NCI-H2029 (cell line): ENCODE measurements at places on chromosomes 13 and 19.

DNA sequence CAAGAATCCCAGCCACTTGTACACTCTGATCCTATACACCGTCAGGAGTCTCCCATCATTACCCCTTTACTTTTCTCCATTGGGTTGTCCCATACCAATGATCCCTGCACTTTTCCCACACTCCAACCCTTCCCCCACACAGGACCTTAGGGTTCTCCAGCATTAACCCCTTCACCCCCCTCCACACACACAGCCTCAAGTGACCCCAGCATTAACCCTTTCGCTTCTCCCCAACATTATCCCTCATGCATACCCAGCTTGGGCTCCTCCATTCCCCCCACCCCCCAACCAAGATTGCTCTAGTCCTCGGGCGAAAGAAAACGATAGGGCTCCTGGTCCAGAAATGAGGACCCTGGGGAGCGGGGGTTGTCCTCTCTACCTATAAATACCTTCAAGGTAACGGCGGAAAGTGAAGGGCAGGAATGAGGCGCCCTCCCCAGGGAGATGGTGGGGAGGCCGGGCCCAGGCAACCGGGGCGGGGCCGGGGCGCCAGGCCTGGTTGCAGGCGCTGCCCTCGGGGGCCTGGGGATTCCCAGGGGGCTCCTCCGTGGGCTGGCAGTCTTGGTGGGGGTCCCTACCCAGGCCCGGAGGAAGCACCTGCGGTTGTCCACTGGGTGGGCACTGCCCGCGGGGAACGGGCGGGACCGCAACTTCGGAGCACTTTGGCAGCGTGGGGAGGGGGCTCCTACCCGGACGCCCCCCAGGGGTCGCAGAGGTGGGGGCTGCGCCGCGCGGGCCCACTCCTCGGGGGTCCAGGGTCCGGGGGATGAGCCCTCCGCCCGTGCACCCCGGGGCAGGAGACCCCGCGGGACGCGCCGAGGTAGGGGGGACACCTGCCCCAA, 757 bp downstream of the WIZ start:
- DNase-seq, result no peak

DNA sequence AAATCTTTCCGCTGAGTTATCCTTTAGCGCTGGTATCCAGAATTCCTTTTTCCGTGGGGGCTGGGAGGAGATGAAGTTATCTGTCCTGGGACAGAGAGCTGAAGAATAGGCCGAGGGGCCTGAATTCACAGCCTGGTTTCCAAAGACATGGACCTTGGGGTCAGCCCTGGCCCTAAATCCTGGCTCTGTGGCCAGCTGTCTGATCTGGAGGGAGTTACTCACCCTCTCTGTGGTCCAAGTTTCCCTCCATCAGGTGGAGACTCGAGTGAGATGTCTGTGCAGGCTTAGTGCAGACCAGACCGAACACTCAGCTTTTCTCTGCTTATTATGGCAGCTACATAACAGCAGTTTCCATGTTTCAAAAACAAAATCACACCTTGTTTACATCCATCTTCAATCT, 59.6 kb downstream of the CDADC1 start:
- no peak for DNase-seq

DNA sequence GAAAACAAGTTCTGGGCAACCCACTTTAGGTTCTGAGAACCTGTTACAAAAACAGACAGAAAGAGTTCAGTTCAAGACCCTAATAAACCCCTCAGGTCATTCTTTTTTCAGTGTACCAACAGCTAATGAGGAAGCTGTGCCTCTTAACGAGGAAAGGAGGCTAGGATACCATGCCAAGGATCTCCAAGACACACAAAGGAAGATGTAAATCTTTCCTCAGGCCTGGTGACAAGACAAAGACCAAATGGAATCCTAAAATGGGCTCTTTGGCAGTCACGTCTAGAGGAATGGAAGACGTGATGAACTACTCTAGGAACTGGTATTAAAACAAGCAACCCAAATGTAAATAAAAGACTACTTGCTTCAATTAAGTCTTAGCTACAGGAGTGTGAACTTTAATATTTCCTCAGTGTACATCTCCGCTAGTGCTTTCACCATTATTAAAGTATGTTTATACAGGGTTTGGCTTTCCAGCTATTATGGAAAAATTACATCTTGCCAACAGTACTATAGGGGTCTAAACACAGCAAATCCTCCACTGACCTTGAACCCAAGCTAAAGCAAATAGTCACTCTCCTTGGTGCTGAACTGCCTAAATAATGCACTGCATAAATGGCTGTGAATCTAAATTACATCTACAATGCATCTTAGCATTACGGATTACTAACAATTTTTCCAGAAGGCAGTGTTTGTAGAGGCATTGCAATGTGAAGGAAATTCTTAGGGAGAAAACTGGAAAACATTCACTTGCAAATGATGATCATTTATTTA, 42.3 kb downstream of the ENOX1 start:
- no peak for DNase-seq

DNA sequence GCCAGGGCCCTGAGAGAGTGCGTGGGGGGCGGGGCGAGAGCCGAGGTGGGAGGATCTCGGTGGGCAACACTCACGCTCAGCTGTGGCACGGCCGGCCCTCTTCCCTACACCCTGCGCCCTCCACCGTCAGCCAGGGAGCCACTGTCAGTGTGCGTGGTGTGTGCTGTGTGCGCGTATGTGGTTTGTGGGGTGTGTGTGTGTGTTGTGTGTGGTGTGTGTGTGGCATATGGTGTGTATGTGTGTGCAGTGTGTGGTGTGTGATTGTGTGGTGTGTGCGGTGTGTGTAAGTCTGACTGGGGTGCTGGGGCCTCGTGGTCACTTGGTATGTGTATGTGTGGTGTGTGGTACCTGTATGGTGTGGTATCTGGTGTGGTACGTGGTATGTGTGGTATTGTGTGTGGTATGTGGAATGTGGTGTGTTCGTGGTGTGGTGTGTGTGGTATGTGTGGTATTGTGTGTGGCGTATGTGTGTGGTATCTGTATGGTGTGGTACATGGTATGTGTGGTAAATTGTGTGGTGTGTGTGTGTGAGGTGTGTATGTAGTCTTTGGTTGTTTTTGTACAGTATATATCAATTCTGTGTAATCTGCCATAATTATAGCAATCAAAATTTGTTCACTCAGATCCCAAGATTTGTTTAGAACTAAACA, 5.1 kb downstream of the GRK1 start:
- no peak for DNase-seq

DNA sequence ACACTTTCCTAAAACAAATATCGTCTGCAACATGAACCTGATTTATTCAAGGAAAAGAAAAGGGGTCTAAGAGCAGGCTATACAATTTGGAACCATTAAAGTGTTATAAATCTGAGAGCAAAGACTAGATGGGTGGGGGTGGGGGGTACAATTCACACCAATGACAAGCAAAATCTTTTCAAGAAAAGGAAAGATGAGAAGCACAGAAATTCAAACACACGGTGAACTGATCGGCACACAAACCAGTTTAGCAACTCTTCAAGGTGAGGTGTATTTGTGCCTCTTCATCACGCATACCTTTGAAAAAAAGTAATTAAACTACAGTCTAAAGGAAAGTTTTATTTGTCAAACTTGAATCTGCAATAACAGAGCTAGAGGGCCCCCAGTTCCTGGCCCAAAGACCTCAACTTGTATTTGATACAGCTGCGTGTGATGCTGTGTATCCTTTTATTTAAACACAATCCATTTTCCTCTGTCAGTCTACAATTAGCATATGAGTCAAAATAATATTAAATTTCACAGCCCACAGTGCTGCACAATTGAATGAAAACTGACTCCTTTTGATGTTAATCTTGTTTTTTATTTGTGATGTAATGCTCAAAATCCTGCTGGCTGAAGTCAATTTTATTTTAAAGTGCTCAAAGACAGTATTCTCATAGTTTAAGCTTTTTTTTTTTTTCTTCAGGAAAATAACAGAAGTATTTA, 14.2 kb downstream of the EFNB2 start:
- no peak for DNase-seq

DNA sequence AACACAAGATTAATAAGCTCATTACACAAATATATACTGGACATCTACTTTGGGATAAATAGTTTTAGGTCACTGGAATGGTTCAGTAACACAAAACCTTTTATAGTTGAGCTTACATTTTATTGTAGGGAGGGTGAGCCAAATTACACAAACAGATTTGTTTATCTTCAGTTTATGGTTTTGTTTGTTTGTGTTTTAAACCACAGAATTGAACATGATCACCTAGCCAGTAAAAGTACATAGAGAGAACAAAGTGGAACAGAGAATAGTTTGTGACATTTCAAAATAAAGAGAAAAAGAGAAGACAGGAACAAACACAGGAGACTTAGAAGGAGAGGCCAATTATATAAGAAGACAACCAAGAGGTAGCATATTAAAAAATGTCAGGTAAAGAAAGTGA, 1930.2 kb upstream of the PCDH20 start:
- DNase-seq, result peak; percentile 10

DNA sequence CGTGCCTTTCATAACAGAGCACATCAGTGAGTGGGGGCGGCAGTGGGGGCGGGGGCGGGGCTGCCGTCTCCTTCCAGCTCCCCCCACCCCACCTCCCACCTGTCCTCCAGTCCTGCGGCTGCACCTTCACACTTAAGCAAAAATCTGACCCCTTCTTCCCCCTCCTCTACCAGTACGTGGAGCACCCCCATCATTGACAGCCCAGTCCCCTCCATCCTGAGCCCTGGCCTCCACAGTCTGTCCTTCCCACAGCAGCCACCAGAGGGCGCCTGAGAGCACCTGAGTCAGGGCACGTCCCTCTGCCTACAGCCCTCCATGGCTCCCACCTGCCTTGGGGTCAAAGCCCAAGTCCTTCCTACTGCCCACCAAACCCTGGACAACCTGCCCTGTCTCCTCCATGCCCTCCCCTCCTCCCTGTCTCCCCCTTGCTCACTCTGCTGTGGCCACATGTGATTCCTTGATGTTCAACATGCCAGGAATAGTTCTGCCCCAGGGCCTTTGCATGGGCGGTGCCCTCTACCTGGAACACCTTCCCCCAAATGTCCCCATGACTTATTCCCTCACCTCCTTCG, 4.0 kb downstream of the EBI3 start:
- DNase-seq, result no peak

GRCh38 chr13:88000787-88001186, 329.6 kb downstream of the SLITRK5 start:
- no peak for DNase-seq

GRCh38 chr19:38234615-38235014, 10.6 kb upstream of the DPF1 start:
- DNase-seq, result no peak

- peak; percentile 48 for DNase-seq
Observed at GRCh38 chr19:5990289-5990797, 12.4 kb upstream of the RANBP3 start.

DNA sequence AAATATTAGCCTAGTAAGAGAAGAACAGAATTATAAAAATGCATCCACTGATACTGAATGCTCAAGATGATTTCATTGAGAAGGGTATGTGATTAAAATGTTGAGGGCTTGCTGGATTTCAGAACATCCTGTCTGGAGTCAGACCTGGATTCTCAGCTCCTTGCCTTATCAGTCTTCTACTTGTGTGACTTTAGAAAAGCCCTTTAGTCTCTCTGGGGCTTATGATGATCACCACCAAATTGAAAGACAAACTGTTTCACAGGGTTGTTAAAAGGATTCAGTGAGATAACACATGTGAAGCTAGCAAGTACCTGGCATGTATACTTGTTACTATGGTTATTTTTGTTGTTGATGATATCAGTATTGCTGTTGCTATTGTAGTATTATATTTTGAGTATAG, 118.4 kb downstream of the GPC6 start:
- no peak for DNase-seq
